ENCODE measurements at places on chromosomes 1 and 21.

DNA sequence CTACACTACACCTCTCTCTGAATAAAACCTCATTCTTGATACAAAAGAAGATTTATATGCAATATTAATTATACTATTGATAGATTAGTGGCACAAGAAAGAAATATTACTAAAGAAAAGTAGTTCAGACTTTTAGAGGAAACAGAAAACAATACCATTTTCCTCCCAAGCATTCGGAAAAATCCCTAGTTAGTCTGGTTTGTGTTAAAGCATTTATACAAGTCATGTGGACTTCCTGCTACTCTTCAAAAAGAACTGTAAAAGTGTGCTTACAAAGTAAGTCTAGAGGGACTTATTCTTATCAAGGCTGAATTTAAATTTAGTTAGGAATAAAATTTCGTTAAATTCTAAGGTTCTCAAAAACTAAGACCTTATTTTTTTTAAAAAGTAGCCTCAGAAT, 129.1 kb downstream of the ATP1B1 start:
- no peak for DNase-seq

GRCh38 chr1:148355976-148356375, 127.1 kb downstream of the PPIAL4G start:
- no peak for DNase-seq

- no peak for DNase-seq
Observed at GRCh38 chr1:212139526-212140135, 104.1 kb downstream of the DTL start.

DNA sequence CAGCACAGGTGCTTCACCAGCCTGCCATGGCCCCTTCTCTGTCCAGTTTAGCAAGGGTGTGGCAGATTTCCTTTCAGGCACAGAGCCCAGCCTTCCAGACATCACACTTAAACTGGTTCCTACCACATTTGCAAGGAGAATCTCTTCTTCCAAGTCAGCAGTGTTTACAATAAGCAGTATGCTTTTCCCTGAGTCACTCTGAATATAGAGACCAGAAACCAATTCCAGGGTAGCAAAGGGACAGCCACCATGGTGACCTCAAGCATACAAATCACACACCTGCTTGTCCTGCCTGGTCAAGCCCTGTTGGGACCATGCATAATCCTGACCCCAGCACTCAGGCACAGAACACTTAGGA, 8.7 kb upstream of the CBR3 start:
- no peak for DNase-seq

DNA sequence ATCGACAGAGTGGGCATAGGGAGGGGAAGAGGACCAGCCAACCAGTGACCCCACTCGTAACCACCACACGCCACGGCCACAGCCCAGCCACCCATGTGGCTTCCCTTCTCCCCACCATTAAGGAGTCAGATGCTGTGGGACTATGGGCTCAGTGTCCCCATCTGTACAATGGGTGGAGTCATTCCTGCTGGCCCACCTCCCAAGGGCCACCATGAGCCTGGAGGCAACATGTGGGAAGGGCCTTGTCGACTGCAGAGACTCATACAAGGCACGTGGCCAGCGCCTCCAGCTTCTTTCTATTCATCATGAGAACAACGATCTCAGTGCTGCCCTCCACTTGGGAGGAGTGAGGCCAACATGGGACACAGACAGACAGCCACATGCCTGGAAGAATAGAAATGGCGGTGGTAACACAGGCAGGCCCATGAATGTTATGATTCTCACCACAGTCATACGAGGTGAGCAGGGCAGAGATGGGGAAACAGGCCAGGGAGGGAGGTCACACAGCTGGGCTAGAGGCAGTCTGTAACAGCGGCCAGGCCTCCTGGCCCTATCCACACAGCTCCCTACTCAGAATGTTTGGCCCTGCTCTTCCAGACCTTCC, 16.1 kb downstream of the LRP8 start:
- DNase-seq, result no peak

Measured in stimulated activated CD8-positive, alpha-beta memory T cell treated with anti-CD3 and anti-CD28 coated beads, Interleukin-15, amount 100 ng/mL, for 1 hour (primary cell).